AG09319 (cell line): ENCODE measurements at places on chromosomes 4 and X.

- DNase-seq: no peak
Measured at GRCh38 chrX:14718403-14718802, 154.5 kb downstream of the FANCB start.

- no peak for DNase-seq
Measured at GRCh38 chr4:213971-214370, 89.7 kb downstream of the ZNF718 start.

DNA sequence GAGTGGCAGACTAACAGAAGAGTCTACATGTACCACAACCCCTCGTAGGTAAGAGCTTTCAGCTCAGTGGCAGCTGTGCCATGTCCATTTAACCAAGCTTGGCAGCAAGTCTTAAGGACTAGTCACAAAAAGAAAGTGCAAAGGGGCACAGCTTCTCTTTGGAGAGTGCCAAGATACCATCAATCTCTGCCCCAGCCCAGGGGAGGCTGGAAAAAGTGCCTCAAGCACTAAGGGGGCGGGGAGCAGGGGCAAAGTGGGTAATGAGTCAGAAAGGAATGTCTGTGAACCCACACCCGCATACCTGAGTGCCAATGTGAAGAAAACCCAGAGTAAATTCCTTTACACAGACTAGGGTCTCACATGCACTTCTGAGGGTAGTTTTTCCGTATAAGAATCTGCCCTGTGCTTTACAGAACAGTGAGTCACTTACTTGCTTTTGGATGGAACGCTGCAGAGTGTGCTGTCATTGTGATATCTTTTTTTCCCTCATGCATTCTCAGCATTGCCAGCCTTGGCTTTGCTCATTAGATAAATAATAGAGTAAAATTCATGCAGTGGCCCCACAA lies 219.8 kb downstream of the ZNF674 start:
- peak; percentile 4 for DNase-seq

GRCh38 chr4:119525005-119525749 lies 103.4 kb downstream of the PDE5A start:
- DNase-seq: no peak

- no peak for DNase-seq
Measured at GRCh38 chr4:24671849-24672248, 87.5 kb upstream of the DHX15 start.

GRCh38 chr4:105147016-105147552 lies 408 bp downstream of the TET2 start:
- no peak for DNase-seq

- DNase-seq: no peak
Measured at GRCh38 chrX:111040377-111041017, 55.5 kb upstream of the PAK3 start.

- no peak for DNase-seq
Measured at GRCh38 chr4:88736264-88736663, 38.6 kb upstream of the NAP1L5 start.

- DNase-seq: peak; percentile 44
Measured at GRCh38 chr4:53189011-53189410, 176.8 kb downstream of the SCFD2 start.

DNA sequence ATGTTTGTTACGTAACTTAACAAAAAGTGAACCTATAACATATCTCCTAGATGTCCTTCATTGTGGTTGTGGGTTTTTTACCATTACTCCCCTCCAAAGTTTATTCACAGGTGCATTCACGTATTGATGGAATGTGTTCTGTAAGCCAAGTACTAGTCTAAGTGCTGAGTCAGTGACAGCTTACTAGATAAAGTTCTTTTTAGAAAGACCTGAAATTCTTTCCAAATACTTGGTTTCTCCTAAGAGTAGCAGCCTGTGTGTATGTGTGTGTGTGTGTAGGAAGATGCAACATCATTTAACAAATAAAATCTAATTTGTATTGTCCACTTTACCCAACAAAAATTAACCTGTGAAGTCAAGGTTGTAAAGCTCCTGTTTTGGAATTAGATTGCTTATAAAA lies 22.1 kb downstream of the NAP1L5 start:
- no peak for DNase-seq

- no peak for DNase-seq
Measured at GRCh38 chr4:74161666-74162450, 3.9 kb downstream of the MTHFD2L start.

DNA sequence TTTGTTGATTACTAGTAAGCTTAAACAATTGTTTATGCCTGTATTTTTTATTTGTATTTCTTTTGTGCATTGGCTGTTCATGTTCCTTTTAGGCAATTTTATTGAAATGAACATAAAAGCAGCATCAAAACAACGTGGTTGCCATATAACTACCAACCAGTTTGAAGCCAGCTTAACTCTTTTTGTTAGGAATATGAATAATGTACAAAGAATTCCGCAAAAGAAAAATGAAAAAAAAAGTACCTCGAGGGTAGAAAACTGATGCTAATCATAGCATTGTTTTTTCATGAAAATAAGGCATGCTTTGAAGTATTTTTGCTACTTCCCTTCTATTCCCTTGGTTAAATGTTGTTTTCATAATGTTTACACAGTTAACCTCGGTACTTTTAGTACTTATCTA lies 1024.0 kb upstream of the SLIT2 start:
- no peak for DNase-seq

- no peak for DNase-seq
Measured at GRCh38 chr4:56817840-56818491, 3.5 kb downstream of the SPINK2 start.

DNA sequence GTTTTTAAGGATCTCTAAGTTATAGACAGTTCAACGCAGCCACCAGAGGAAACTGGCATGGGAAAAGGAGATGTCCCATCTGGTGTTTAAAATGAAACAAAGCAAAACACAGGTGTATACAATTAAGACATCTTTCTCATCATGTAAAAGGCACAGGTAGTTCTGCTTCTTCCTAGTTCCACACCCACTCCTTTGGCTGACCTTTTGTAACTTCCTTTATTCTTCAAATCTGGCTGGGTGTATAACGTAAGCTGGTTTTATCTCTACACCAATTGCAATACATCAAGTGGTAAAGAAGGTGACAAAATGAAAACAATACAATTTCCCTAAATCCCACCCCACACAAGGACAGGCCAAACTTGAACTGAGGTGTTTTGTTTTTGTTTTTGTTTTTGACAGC lies 27.3 kb upstream of the FBXW7 start:
- DNase-seq: no peak

GRCh38 chr4:110681381-110681780 lies 58.5 kb upstream of the PITX2 start:
- no peak for DNase-seq

GRCh38 chrX:44876086-44876485 lies 3.1 kb downstream of the KDM6A start:
- no peak for DNase-seq

- no peak for DNase-seq
Measured at GRCh38 chr4:70426789-70427188, 29.0 kb downstream of the OPRPN start.

DNA sequence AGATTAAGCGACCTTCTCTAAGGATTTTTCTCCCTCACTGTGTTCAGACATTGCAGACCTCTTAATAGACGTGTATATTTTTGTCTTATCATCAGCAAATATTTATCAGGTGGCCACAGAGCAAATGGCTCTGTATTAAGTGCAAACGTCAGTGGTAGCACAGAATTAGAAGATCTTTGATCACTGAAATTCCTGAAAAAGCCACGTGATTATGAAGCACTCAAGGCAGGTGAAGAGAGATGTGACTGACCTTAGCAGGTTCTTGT lies 105.9 kb upstream of the TBC1D9 start:
- no peak for DNase-seq

GRCh38 chrX:15563056-15563455 lies 37.7 kb downstream of the ACE2 start:
- no peak for DNase-seq

- no peak for DNase-seq
Measured at GRCh38 chr4:117331817-117332216, 246.4 kb upstream of the TRAM1L1 start.

DNA sequence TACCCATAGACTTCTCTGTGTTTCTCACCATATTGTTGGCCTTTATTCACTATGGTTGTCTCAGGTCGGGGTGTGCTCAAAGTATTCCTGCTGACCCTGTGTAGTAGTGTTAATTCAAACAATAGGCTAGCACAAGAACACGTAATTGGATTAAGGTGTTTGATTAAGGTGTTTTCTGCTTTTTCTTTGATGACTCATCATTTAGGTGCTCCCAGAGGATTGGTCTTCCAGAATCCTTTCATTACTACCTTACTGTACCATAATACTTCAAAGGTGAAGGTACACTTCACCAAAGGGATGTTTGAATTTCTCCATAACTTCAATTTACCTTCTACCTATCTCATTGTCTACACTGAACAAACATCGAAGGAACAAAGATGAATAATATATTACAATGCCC lies 121.7 kb upstream of the CCDC160 start:
- DNase-seq: no peak

GRCh38 chrX:121333942-121334341 lies 286.5 kb downstream of the GLUD2 start:
- DNase-seq: no peak

DNA sequence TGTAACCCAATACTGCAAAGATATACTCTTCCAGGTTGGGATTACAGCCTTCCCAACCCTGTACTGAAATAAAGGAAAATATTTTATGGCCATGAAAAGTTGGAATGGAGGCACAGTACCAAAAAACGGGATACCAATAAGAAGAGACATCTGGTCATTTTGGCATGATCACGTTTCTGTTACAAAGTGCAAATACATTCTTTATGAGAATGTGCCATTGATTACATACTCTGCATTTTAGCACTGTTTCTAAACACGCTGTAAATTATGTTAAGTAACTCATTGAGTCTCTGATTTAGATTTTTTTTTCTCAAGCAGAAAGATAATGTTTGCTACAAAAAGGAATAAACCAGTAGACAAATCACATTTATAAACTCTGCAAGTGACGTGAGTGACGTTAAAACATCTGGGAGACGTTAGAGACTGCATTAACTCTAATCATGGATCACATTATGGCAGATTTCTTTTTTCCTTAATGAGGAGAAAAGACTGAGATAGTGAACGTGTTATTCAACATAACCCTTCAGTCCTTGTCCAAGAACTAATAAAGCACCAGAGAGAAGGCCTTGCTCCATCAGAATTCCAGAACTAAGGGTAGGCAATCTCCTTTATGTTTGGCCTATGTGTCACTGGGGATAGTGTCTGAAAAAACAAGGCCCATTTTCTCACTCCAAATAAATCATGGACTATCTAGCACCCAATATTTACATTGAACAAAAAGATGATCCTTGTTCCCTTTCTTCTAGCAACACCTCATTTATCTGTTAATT lies 31.0 kb downstream of the UNC5C start:
- DNase-seq: no peak

DNA sequence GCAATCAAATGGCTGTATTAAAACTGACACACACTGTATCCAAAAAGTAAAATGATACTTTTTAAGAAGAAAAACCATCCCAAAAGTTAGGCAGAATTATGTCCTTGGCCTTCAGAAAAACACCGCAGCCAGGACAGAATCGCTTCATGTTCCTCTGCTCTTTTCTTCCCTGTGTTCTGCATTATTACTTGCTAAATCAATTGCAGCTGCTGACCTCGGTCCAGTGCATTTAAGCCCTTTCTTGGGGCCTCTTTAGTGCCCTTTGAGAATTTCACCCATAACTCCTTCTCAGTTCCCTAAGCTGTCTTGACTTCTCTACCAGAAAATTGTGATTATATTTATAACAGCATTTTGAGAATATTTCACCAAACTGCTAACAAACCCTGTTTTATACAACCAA lies 696.9 kb downstream of the PCDH7 start:
- DNase-seq: no peak

DNA sequence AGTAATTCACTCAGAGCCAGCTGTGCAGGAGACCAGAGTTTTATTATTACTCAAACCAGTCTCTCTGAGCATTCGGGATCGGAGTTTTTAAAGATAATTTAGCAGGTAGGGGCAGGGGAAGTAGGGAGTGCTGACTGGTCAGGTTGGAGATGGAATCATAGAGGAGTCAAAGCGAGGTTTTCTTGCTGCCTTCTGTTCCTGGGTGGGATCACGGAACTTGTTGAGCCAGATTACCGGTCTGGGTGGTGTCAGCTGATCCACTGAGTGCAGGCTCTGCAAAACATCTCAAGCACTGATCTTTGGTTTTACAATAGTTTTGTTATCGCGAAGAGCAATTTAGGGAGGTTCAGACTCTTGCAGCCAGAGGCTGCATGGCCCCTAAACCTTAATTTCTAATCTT lies 63.6 kb downstream of the TRIM2 start:
- DNase-seq: no peak

GRCh38 chrX:13808865-13809264 lies 8.0 kb downstream of the GPM6B start:
- DNase-seq: no peak

DNA sequence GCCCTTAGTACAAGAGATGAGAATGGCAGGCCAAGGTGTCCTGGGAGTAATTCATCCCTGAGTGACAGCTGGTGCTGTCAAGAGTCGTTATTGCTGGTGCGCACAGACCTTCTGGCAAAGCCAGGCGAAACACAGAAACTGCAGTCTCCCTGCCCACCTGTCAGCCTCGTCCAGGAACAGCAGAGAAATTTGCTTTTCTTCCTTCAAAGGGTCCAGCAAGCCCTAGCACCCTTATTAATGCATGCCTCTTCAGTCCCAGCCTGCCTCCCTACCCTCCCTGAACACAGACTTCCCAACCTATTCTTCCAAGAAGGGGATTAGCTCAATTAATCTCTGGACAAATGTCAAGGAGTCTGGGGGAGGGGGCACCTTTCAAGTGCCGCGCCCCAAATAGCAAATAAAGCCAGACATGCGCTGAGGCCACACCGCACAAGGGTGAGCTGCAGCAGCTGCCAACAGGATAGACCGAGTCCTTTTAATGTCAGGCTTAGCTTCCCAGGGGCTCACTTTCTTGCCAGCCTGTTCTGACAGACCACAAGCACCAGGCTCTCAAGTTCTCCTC lies 250.7 kb upstream of the RASGEF1B start:
- no peak for DNase-seq

- DNase-seq: no peak
Measured at GRCh38 chr4:98506462-98507132, 151.8 kb downstream of the TSPAN5 start.

- DNase-seq: peak; percentile 46
Measured at GRCh38 chrX:110087485-110088356, 84.8 kb downstream of the TMEM164 start.

DNA sequence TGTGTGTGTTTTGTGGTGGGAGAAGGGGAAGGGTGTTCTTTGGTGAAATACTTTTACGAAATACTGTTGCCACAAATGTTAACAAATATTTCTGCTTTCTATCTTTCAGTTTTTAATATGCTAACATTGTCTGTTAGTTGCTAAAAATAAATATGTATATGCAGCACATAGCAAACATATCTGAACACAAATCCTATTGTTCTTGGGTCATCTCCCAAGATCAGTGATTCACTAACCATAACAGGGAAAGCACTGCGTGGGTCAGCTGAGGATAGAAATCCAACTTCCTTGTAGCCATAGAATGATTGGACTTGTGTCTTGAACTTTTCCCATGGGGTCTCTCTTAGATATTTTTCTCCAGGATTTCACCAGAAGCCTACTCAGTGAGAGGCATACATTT lies 250.3 kb upstream of the FAM47A start:
- no peak for DNase-seq

- no peak for DNase-seq
Measured at GRCh38 chr4:5710065-5710960, 688 bp upstream of the EVC start.

- DNase-seq: no peak
Measured at GRCh38 chrX:1661048-1661921, 46.4 kb downstream of the ASMT start.
